HCT116 (cell line): ENCODE measurements at places on chromosomes 6 and 20. TPM values are rescaled to one million over a fixed set of nuclear protein-coding genes. Genes with fewer than 3 reads are reported as not detected.

GRCh38 chr20:59016795-59017492, 2.3 kb upstream of the TUBB1 start:
- no peak for DNase-seq

- DNase-seq, result no peak
These were observed at the start of gene NRSN1 for GRCh38 chr6:24125980-24126379. Gene NRSN1 (plus strand): TSS chr6:24126215. CDS start chr6:24134328, 8,113 bp downstream.

LAMA2 gene
- 8.2 TPM for total RNA-seq

SAYSD1 gene
- total RNA-seq, result 10.1 TPM

TRIM10 gene
- 0.98 TPM for total RNA-seq
